H54 (cell line): ENCODE measurements at places on chromosomes 2 and 18.

GRCh38 chr2:185221-185620 is 78.6 kb downstream of the SH3YL1 start:
- no peak for DNase-seq

GRCh38 chr2:218014706-218015585 is 12.2 kb upstream of the TNS1 start:
- no peak for DNase-seq

DNA sequence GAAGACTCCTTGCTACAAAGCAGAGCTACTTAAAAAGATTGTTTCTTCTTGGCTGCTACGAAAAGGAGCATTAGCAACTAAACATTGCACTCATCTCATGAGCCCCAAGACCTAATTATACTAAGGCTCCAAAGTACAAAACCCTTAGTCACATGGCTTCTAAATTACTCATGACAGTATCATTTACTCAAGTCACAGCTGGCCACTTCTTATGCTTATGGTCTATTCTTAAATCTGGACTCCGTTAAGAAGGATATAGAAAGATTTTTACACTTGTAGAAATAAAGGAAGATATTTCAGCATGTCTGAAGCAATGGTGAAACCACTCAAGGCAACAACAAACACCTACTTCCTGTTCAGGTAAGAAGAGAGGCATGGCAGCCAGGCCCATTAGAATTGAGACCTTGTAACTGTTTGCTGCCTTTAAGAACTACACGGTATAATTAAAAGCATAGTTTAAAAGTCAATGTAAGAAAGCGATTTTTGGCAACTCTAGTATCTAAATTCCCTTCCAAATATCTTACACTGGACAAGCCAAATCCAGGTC is 12.7 kb downstream of the ANKRD44 start:
- DNase-seq: no peak

DNA sequence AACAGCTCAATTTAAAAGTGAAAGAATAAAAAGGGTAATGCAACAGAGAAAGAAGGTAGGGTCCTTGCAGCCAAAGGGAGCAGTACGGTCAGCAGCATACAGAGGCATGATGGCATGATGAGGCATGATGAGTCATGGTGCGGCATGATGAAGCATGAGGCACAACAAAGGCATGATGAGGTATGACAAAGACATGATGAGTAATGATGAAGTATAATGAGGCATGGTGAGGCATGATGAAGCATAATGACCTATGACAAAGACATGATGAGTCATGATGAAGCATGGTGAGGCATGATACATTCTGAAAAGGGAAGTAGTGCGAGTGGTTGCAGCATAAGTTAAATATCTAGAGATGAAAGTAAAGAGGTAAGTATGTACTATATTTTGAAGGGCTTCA is 673.2 kb downstream of the TMEM182 start:
- no peak for DNase-seq

DNA sequence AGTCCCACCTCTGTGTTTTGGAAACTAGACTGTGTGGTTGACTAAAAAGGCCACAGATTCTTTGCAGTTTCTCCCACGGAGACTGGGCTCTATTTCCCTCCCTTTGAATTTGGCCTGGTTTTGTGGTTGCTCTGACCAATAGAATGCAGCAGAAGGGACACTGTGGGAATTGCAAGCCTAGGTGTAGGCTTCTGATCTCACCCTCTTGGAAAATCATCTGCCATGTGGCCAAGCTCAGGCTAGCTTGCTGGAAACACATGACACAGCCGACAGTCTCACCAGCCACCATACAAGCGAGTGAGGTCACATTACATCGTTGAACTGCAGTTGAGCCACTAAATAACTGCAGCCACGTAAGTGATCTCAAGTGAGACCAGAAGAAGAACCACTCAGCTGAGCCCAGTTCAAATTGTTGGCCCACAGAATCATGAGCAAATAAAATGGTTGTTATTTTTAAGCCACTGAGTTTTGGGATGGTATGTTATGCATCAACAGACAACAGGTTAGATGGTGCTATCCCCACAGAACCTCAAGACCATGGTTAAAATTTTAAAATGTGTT is 319.1 kb upstream of the MEX3C start:
- no peak for DNase-seq

DNA sequence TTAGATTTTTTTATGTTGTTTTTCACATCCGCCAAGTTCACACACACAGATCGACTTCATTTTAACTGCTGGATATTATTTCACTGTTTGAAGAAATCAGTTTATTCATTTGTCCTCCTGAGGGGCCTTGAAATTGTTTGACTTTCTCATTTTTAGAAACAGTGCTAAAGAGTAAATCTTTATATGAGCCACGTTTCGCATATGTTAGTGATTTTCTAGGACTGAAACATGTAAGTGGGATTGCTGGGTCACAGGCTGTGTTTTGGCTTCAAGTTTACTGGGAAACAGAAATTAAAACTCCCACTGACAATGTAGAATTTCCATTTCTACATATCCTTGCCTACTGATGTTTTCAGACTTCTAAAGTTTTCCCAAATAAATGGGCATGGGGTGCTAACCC is 363.8 kb downstream of the NCKAP5 start:
- no peak for DNase-seq

GRCh38 chr18:67362906-67363305 is 153.6 kb downstream of the DSEL start:
- DNase-seq: no peak

DNA sequence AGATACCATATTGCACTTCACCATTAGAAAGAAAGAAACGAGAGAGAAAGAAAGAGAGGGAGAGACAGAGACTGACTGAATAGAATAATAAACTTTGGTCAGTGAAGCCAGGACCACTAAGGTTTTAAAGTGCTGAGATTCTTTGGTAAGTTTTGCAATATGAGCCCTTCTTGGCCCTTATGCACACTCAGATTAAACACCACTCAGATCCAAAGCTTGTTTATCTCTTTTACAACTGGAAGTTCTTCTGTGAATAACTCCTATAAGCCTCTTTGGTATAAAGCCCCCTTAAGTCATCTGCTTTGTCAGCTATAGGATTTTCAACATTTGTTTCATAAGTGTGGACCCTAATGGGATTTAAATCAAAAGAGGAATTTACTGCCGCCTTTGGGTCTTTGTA is 40.8 kb downstream of the PID1 start:
- DNase-seq: no peak

GRCh38 chr2:160351956-160352355 is 141.7 kb downstream of the RBMS1 start:
- DNase-seq: no peak

GRCh38 chr18:78727057-78727739 is 252.4 kb upstream of the SALL3 start:
- no peak for DNase-seq

GRCh38 chr2:66850376-66850775 is 415.5 kb downstream of the MEIS1 start:
- DNase-seq: no peak

DNA sequence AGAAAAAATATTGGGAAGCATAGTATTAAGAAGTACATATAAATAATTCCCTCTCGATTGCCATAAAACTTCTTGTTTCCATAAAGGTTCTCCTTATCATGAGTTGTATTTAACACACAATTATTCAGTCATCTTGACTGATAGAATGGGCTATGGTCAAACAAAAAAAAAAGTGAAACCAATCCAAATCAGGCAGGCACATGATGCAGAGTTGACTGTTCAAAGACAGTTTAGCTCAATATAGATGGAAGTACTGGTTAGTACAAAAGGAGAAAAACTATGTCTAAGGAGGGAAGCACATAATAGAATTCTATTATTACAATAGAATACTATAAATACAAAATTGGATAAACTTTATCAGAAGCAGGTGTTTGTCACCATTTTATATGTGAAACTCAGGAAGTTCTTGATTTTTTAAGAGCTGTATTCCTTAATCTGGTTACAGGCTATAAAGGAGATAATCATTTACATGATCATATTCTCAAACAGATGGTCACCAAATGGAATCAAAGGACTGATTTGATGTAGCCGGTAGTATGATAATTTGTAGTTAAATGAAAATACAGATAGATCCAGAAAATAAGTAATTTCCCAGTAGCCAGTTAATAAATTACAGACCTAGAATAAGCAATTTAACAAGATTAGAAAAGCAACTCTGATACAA is 18.2 kb upstream of the CALCRL start:
- DNase-seq: no peak

DNA sequence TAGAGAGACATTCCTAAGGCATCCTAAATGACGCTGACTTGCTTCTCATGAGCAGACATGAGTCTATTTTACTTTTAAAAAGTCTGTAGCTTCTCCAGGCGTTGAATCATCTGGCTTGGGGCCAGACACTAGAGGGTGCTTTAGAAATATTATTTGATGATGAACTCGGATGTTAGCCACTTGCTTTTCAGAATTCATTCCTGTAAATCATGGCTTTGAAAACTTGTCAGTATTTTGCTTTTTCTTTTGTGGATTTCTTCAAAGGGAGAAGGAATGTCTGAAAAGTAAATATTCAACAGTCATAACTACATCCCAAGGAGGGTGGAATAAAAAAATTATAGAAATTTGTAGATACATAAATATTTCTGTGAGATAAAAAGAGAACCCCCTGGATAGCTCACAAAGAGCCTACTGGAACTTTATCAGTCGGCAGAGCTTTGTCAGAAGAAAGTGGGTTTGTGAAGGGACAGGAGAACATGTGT is 370.8 kb downstream of the OSR1 start:
- peak; percentile 25 for DNase-seq

- DNase-seq: no peak
Measured at GRCh38 chr2:30702694-30703093, 104.6 kb downstream of the CAPN13 start.

GRCh38 chr2:158486970-158487325 is 30.2 kb downstream of the PKP4 start:
- no peak for DNase-seq

DNA sequence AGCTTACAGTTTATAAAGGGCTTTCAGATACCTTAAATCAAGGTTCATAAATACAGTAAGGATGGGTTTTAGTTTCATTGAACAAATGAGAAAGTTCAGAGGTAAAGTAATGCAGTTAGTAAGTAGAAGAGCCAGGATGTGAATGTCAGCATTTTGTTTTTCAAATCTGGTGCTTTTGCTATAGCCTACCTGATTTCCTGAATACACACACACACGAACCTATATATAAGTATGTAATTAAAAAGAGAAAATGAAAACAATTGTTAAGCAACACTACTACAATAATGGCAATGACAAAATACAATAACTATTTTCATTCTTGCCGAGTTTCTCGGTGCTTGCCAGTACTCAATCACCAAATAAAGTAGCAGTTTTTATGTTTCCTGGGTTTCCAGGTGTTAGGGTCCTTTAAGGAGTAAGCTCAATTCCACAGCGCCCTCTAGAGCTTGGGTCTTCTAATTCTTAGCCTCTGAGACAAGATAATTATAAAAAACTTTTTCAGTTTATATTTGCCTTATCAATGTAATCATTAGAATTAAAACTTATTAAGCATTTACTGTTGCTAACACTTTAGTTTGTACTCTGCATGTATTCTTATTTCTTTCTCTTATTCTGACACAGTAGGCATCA is 512.9 kb upstream of the ACVR2A start:
- peak; percentile 5 for DNase-seq

GRCh38 chr2:88837511-88838160 is 146.2 kb downstream of the RPIA start:
- DNase-seq: no peak

DNA sequence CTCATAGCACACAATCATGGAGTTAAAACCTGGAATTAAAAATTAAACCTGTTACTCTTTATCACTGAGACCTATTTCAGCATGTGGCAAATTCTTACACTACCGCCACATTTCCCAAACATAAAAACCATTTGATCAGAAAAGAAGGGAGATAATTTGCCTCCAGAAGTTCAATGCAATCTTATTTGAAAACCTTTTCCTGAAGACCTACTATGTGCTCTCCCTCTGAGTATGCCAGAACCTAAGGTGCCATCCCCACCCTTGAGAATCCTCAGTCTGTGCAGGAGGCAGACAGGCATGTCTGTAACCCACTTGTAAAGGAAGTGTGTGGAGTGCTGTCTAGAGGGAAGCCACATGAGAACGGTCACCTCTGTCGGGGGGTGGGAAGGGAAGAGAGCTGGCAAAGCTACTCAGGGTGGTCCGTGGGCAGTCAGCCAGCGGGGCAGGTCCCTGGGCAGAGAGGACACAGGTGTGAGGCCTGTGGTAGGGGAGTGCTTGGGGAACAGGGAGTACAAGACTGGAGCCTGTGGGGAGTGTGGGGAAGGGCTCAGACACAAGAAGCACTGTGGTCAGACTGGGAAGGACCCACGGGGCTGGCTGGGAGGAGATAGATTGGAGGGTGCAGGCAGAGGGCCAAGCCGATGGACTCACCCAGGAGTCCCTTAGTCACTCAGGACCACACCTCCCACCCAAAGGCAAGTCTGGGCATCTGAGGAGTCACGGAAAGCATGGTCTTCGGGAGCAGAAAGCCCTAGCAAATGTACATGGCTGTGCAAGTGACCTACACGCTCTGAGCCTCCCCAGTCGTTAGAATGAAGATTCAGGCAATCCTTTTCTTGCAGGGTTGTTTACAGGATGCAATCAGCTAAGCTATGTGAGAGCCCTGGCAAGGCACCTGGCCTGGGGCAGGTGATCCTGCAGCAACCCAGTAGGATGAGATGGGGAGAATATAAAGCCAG is 22.8 kb downstream of the CRACDL start:
- DNase-seq: peak; percentile 51

GRCh38 chr18:37564711-37565100 is 892 bp downstream of the CELF4 start:
- DNase-seq: no peak

DNA sequence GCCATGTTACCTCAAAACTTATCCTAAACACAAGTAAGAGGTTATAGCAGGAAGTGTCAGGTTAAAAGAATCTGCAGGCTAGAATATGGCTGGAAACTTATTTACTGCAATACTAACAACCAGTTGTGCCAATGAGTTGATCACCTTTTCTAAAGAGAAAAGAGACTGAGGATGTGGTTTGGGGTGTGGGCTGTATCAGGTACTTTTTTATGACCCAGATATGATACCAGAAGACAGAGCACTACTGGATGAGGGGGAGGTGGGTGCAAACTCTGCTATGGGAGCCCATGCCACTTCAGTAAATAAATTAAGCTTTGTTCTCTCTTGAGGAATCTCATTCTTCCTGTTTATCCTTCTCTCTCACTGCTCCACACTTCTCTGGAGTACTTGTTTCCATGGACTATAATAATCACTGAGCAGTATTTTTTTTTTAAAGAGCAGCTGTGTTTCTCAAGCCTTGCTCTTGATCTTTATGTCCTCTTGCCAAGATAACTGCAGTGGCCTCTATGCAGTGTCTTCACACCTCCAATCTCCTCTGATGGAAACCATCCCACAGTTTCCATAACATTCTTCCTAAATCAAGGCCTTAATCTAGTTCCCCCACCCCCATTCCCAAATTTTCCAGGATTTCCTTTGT is 51.2 kb upstream of the NOSTRIN start:
- DNase-seq: no peak

GRCh38 chr2:211144078-211144477 is 587.7 kb downstream of the CPS1 start:
- no peak for DNase-seq
